T-helper 1 cell (primary cell): ENCODE measurements at places on chromosomes 1 and 21.

- no peak for DNase-seq
These were observed 19.1 kb upstream of the RXRG start for GRCh38 chr1:165463978-165464377.

GRCh38 chr1:198619375-198620140, 19.3 kb upstream of the PTPRC start:
- no peak for DNase-seq

- DNase-seq, result no peak
These were observed 156.8 kb downstream of the FOXD2 start for GRCh38 chr1:47594627-47595026.

GRCh38 chr1:212930986-212931678, 19.2 kb upstream of the VASH2 start:
- DNase-seq, result no peak

DNA sequence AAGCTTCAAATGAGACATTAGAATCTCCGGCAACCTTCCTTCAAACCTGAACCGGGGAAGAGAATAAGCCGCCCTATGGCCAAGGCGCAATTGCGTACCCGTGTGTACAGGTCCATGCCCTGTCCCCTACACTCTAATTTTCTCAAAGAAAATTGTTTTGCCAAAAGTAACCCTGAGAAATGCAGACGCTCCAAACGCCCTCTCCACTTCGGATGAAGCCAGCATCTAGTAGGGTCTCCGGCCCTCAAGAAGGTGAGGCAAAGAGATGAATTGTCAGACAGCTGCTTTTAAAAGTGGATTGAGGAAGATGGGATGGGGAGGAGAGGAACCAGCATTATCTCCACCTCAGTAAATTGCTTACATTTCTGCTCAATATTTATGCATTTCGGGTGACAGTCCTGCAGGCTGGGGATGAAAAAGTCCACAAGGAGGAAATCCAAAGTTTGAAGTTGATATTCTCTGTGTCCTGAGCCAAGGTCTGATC, 630 bp upstream of the LHX9 start:
- DNase-seq, result no peak

- DNase-seq, result no peak
These were observed 32.3 kb downstream of the CDCA8 start for GRCh38 chr1:37724575-37724974.
